ENCODE measurements at places on chromosomes 2 and 18. TPM values are rescaled to one million over a fixed set of nuclear protein-coding genes. Genes with fewer than 3 reads are reported as not detected.

Gene MC2R
- total RNA-seq: not detected

Gene GLI2
- total RNA-seq: 4.8 TPM

Gene NXPH2
- total RNA-seq: not detected

Gene POTEI
- not detected for total RNA-seq

Gene POTEE
- not detected for total RNA-seq

Gene HTR2B
- 0.21 TPM for total RNA-seq

Gene CFAP221
- 1.8 TPM for total RNA-seq

Gene REG3A
- not detected for total RNA-seq

Gene MYO1B
- 62.8 TPM for total RNA-seq

Gene ARHGEF33
- total RNA-seq: 0.46 TPM

Gene HOXD9
- 11.6 TPM for total RNA-seq

Gene SP140
- 3.6 TPM for total RNA-seq

Gene INPP5D
- total RNA-seq: 2.7 TPM

Gene NEURL3
- total RNA-seq: 18.6 TPM

Gene SPC25
- 2.0 TPM for total RNA-seq

Gene GPAT2
- total RNA-seq: 1.6 TPM

Gene GAL3ST2
- not detected for total RNA-seq

Gene REG1A
- total RNA-seq: not detected

Gene ANKRD30BL
- total RNA-seq: 0.14 TPM

Gene CGREF1
- 2.5 TPM for total RNA-seq

Gene ATOH8
- 1.0 TPM for total RNA-seq

Gene UGT1A4
- total RNA-seq: not detected

Gene HK2
- total RNA-seq: 20.7 TPM

Gene DNPEP
- total RNA-seq: 50.2 TPM

Gene PDE1A
- total RNA-seq: 0.08 TPM

Gene DYSF
- total RNA-seq: 42.8 TPM

Gene PROM2
- total RNA-seq: 3.4 TPM

Gene IL1B
- total RNA-seq: 0.13 TPM

Measured in kidney epithelial cell (primary cell).